ENCODE measurements at places on chromosomes 13 and 19.

GRCh38 chr13:30100226-30100625 is 207.1 kb downstream of the KATNAL1 start:
- DNase-seq, result no peak

- DNase-seq, result no peak
Observed at GRCh38 chr13:98083936-98084335, 59.0 kb upstream of the FARP1 start.

GRCh38 chr19:45739498-45740439 is 6.5 kb downstream of the MEIOSIN start:
- DNase-seq, result no peak

GRCh38 chr13:49494645-49495044 is 1.1 kb upstream of the PHF11 start:
- no peak for DNase-seq

- DNase-seq, result no peak
Observed at GRCh38 chr13:110885516-110885915, 29.4 kb downstream of the ANKRD10 start.

Measured in hippocampal formation (tissue), 2 donors.